ENCODE measurements at places on chromosomes 3 and 15.

- no peak for DNase-seq
Observed at GRCh38 chr15:66292571-66293418, 573 bp upstream of the DIS3L start.

- DNase-seq, result no peak
Observed at GRCh38 chr3:194772241-194773000, 86.7 kb downstream of the FAM43A start.

DNA sequence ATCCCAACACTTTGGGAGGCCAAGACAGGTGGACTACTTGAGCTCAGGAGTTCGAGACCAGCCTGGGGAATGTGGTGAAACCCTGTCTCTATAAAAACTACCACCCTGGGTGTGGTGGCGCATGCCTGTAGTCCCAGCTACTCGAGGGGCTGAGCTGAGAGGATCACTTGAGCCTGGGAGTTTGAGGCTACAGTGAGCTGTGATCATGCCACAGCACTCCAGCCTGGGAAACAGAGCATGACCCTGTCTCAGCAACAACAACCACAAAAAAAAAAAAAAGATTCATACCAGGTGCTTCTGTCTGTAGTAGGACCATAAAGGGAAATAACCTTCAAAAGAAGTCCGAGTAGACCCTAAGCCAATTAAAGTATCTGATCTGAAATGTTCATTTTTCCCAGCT lies 94.5 kb downstream of the SERPINI1 start:
- DNase-seq, result no peak

GRCh38 chr3:18019161-18019495 lies 276.7 kb upstream of the TBC1D5 start:
- no peak for DNase-seq

DNA sequence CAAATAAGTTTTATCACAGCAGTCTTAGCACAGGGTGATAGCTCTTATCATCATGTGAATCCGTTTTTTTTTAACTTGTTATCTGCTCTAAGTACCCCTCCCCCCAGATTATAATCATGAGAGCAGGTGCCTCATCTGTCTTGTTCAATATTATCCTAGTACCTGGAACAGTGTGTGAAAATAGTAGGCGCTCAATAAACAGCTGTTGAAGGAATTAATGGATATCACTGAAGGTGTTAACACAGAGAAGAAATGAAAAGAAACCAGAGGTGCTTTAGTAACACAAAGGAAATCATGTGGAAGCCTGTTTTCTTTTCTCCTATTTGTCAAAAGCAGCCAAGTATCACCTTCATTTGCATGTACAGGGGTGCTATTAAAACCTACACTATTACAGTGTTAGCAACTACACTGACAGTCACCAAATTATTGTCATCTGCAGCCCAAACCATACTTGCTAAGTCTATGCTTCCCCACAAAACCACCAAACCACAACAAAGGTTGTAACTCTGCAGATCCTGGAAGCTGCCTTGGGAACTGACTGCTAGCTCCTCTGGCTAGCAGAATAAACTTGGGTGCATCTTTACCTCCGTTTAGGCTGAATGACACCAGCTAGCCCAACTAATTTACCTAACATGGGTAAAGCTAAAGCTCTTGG lies 2.9 kb downstream of the XPC start:
- no peak for DNase-seq

DNA sequence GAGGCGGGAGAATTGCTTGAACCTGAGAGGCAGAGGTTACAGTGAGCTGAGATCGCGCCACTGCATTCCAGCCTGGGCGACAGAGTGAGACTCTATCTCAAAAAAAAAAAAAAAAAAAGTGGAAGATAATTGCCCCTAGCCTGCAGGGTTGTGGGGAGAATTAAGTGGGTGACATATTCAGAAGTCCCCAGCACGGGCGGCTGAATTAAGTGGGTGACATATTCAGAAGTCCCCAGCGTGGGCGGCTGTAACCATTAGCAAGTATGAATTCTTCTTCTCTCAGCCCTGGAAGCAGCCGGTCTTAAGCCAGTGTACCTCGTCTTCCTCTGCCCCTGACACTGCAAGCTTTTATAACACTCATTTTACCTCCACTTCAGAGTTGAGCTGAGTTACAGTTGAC lies 44.7 kb downstream of the FBLN2 start:
- DNase-seq, result no peak

DNA sequence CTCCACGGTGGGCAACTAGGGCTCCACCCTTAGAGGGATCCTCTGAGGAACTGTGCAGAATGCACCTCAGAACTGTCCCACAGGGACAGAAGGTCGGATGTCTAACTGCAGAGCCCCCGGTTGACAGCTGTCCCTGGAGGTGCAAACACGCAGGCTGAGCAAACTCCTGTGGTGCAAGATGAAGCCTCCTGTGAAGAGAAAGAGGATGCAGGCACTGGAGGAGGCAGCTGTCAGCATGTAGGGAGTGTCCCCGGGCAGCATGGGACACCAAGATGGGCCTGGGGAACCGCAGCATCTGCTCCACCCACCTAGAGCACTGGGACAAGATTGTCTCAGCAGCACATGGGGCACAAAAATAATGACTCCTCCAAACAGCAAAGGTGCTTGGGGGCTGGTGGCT lies 258.9 kb downstream of the ABHD5 start:
- no peak for DNase-seq

GRCh38 chr15:36658898-36659639 lies 79.6 kb downstream of the CDIN1 start:
- peak; percentile 56 for DNase-seq

DNA sequence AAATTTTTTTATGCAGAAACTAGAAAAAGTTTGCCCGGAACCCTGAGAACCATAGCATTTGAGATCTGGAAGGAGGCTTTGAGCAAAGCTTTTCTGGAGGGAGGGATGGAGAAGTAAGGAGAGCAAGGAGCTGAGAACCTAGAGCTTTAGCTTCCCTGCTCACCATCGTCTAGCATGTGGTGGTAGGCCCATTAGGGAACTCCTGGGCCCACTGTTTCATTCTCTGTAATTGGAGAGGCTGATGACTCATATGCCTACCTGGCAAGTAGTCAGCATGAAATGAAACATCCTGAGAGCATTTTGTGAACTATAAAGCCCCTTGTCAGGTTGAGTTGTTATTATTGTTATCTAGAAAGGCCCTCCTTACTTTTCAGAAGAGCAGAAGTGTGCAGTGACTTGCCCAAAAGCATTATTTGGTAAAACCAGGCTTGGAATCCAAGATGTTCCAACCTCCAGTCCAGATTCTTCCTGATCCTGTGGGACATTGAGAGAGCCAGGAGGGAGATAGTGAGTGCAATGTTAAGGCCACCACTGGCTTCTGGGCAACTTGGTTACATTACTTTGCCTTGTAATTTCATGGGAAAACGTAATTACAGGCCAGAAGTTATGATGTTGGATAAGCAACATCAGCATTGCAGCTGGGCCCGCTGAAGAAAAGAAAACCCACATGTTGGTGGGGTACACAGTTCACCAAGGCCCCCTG lies 104.5 kb upstream of the BFSP2 start:
- peak; percentile 84 for DNase-seq

GRCh38 chr3:159028706-159029105 lies 226.9 kb downstream of the MFSD1 start:
- no peak for DNase-seq

Data from NCI-H1436 treated with DMSO at 0.1 percent for 48 hours (cell line).